ENCODE measurements at places on chromosomes 3 and 15.

DNA sequence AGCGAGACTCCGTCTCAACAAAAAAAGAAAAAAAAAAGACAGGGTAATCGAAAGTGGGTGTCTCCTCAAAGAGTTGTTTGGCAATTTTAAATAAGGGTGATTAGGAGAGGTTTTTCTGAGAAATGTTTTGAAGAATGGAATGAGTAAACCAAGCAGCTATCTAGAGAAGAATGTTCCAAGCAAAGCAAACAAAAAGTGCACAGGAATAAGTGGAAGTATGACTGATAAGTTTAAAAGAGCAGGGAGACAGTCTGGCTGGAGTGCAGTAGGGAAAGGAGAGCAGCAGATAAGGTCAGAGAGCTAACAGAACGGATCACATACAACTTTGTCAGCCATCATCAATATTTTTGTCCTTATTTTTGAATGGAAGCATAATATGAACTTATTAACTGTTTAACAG is 853.5 kb downstream of the TUSC7 start:
- DNase-seq = no peak

- DNase-seq = peak; percentile 82
Observed at GRCh38 chr15:52337198-52337853, 41.7 kb upstream of the MYO5C start.

- DNase-seq = no peak
Observed at GRCh38 chr15:78003539-78004008, 73.9 kb downstream of the TBC1D2B start.

GRCh38 chr15:77983708-77984445 is 93.6 kb downstream of the TBC1D2B start:
- DNase-seq = no peak

GRCh38 chr3:186024210-186024609 is 84.7 kb downstream of the ETV5 start:
- no peak for DNase-seq

DNA sequence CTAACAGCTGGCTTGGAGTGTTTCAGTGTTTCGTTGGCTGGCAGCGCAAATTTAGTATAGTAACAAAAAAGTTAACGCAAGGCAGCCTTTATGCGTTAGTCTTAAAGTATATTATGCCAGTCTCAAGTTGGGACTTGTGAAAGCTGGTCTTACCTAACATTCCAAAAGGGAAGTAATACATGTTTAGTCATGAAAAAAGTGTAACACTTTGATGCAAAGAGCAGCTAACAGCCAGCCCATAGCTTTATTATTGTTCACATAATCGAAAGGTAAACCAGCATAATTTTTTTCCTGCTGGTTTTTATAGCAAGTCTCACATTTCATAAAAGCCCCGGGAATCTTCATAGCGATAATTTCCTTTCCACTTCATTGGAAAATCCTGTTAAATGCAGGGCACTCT is 2.4 kb upstream of the GPR87 start:
- peak; percentile 97 for DNase-seq

DNA sequence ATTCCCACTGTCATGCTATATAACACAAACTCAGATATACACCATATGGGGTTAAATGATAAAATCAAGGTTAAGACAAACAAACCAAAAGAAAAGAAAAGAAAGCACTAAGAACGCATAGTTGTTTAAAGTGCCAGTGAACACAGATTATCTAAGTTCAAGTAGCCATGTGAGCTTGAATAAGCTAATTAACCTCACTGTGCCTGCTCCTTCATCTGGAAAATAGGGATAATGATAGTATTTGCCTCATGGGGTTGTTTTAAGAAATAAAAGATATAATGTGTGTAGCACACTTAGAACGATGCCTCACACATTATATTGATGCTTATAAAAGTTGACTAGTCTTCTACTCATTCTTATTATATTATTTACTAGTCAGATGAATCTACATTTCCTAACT is 72.6 kb upstream of the IL12A start:
- no peak for DNase-seq

DNA sequence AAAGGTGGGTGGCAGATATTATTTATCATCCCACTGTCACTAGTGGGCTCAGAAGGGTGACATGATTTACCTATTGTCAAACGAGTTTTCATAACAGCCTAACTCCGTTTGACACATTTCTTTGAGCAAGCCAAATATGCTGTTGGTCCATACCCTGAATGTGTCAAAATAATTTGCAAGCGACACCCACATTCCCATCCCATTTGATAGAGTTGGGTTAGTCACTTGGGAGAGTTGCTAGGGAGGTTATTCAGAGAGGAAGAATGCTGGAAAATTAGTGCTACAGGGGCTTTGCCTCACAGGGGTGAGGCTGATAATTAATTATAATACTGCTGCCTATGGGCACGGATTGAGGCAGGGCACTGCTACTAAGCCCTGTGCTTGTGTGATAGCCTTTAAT is 98.5 kb upstream of the FHIT start:
- peak; percentile 6 for DNase-seq
